ENCODE measurements at places on chromosomes 3 and 15.

- no peak for DNase-seq
Observed at GRCh38 chr3:50357481-50357880, 1.8 kb downstream of the TMEM115 start.

- no peak for DNase-seq
Observed at GRCh38 chr3:160458151-160458550, 8.6 kb upstream of the TRIM59 start.

GRCh38 chr15:56920367-56920627, 1.9 kb downstream of the TCF12 start:
- DNase-seq = no peak

DNA sequence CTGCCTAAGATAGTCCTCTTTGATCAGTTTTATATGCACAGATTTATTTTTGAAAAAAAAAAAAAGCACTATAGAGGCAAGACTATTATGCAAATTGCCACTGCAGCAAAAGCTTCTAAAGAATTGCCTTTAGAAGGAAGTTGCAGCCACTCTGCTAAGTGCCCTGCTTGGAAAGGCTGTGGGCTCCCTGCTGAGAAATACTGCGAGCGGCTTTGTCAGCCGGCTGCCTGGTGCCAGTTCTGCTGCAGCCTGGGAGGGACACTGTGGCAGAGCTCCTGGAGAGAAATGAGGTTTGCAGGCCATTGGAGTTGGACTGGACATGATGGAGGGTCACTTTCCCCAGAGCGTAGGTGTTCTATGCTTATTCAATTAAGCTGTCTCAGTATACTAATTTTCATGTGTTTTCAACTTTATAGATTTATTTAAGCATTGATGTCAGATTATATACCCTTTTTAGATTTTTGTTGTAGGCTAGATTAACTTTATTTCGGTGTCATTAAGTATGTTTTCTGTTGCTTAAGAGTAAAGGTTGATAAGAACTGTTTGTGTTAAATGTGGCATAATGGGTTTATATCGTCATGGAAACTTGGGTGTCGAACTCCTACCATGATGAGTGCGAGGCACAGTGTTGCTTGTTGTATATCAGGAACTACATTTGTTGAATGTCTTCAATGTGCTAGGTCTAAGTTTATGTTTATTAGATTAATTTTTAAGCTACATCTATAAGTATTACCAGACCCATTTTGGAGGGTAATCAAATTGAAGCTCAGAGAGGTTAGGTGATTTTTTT, 6.6 kb downstream of the MAP2K5 start:
- DNase-seq = no peak

DNA sequence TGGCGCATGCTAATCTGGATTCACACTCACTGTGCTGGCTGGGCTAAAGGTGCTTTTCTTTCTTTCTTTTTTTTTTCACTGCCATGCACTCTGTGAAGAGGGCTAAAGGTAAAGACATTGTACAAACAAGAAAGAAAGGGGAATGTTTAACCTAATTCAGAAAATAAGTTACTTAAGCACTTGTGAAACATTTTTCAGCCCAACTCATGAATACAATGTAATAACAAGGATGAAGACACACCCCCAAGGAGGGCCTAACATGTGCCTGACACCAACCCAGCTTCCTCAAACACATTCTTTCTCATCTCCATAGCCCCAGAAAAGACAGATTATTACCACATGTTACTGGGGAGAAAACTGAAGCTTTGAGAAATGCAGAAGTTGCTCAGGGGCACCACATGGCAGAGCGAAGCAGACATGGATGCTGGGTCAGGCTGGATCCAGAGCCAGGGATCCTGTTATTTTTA, 5.7 kb downstream of the STIMATE start:
- DNase-seq = no peak

DNA sequence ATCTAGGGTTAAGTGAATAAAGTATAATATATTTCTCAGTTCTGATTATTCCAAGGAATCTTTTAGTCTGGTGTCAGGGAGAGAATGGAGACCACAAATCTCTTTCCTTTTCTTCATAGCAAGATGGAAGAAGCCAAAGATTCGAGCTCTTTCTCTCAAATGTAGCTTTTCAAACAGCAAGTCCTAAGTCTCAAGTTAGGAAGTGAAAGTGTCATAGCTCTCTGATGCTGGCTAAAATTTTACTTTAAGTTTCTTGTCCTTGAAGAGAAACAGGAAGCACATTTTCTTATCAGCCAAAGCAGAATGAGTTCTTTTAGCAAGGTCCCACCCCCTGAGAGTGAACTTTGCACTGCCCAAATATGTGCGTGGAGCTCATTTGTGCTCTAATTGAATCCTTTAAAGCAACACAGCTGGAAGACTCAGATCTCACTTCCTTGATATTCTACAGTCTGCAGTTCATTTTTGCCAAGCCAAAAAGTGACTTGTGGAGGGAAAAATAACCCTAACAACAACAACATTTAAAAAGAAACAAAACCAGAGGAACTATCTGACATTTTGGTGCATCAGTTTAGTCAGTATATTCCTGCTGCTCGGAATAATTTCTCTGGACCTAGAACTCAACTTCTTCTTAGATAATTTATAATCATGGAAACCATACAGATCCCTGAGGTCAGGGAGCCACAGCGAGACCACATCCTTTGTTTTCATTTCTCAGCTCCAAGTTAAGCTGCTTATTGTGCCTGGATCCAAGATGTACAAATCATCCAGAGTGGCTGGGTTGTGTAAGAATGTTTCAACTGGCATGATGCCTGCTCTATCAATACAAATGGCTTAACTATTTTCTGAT, 238.7 kb upstream of the P2RY1 start:
- DNase-seq = no peak

DNA sequence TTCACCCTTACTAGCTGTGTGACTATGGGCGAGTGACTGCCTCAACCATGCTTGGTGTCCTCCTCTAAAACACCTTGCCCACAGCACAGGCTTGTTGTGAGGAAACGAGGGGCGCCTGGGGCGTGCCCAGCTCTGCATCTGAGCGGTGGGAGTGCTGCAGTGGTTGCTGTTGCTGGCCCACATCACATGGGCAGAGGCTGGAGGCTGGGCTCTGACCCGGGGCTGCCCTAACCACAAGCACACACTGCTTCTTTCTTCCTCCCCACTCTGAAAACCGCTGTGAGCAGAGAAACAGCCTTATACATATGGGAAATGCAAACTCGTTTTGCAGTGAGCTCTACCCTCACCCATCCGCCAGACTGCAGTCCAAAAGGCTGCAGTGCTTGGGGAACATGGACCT, 74.8 kb upstream of the RPL32 start:
- DNase-seq = no peak

DNA sequence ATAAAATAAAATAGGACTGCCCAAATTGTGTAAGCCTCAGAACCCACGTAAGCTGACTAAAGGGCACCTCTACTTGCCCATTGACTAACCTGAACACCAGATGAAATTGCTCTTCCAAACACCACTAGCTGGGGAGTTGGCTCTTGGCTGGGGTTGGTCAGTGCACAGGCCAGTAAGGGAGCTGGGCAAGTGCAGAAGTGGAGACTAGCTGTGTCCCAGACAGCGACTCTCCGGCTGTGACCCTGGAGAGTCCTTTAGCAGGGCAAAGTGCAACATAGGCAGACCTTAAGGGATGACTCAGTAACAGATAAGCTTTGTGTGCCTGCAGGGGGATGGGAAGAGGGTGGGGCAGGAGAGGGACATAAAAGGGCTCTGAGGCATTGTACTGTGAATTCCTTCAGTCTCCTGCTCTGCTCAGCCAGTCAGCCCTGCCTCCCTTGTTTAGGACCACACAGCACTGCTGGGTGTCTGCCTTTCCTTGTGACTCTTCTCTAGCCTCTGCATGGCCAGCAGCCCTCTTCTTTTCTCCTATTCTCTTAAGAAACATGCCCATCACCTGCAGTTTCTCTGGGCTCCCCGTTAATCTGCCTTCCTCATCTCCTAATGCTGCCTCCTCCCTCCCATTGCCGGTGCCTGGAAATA, 13.2 kb downstream of the NR1I2 start:
- DNase-seq = peak; percentile 78

DNA sequence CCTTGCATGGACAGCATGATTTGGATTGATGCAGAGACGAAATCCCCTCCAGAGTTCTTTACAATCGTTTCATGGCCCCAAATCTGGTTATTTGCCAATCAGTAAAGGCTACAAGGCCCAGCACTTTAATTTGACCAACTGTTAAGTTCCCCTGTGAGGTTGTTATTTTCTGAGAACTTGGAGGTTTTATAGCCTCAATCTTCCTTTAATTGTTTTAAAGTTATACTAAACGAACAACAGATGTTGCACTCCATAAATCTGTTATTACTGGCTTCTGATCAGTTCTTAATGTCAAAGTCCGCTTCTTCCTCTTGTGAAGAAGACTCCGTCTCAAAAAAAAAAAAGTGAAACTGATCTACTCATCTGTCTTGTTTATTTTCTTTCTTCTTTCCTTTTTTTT, 30.8 kb downstream of the LARP6 start:
- no peak for DNase-seq

DNA sequence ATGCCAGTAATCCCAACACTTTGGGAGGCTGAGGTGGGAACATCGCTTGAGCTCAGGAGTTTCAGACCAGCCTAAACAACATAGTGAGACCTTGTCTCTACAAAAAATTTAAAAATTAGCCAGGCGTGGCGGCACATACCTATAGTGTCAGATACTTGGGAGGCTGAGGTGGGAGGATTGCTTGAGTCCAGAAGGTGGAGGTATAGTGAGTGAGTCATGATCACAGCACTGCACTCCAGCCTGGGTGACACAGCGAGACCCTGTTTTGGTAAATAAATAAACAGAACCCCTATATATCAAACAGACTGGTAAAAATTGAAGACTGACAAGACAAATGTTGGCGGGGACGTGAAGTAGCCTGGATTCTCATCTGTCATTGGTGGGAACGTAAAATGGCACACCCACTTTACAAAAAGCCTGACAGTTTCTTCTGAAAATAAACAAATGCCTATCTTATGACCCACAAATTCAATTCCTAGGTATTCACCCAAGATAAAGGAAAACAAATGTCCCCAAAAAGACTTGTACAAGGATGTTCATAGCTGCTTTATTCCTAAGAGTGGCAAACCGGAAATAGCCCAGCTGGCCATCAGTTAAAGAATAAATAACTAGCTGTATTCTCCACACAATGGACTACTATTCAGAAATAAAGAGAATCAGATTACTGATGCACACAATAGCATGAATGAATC, 47.0 kb upstream of the GK5 start:
- DNase-seq = peak; percentile 81

DNA sequence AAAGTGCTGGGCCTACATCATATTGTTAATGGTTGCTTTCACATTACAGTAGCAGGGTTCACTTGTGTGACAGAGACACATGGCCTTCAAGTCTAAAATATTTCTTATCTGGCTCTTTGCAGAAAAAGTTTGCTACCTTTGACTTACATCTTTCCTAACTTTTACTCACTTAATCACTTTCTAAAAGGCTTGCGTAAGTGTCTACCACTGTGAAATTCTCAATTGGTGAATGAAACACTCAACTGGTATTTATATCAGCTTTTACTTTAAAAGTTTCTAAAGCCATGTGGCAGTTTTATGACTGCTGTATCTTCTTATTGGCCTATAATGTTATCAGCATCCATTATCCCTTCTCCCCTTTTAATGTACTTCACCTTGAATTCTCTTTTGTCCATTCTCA, 554.5 kb downstream of the ZIC1 start:
- DNase-seq = no peak
